Adipose tissue (tissue), 3 donors: ENCODE measurements at places on chromosomes 2 and 18. TPM values are rescaled to one million over a fixed set of nuclear protein-coding genes. Genes with fewer than 3 reads are reported as not detected.

DAPL1 gene
- polyA plus RNA-seq: not detected

ALS2 gene
- 8.1 TPM for polyA plus RNA-seq

CIB4 gene
- polyA plus RNA-seq: not detected

GBX2 gene
- not detected for polyA plus RNA-seq
